Parietal lobe (tissue), 2 donors: ENCODE measurements at places on chromosomes 7 and 10. TPM values are rescaled to one million over a fixed set of nuclear protein-coding genes. Genes with fewer than 3 reads are reported as not detected.

Gene WEE2
- 1.3 TPM for total RNA-seq

Gene AGR3
- not detected for total RNA-seq

Gene SSBP1
- 86.7 TPM for total RNA-seq

Gene NXPH1
- total RNA-seq: 33.5 TPM

Gene PAPSS2
- total RNA-seq: 2.5 TPM

Gene FAM25G
- not detected for total RNA-seq

Gene MOGAT3
- not detected for total RNA-seq

Gene ADD3
- total RNA-seq: 118 TPM

Gene UPK3BL2
- 10.3 TPM for total RNA-seq

Gene PDGFA
- 24.4 TPM for total RNA-seq
